ENCODE measurements at places on chromosomes 5 and 9.

DNA sequence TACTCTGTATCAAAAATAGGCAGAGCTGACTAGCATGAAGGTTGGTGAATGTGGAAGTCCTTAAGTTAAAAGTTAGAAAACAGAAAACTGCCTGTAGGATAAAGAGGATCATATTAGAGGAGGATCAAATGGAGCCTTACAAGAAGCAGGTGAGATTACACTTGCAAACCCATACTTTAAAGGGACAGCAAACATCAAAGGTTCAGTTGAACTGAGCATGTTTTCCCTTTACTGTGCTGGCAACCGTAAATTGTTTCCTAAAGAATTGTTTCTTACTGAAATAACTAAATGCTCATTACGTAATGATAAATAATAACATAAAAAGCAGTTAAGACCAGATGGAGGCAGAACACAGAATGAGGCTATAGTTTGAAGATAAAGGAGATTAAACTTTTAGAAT lies 465.3 kb upstream of the FTMT start:
- DNase-seq: no peak

GRCh38 chr9:89160806-89161205 lies 17.8 kb downstream of the SHC3 start:
- no peak for DNase-seq

DNA sequence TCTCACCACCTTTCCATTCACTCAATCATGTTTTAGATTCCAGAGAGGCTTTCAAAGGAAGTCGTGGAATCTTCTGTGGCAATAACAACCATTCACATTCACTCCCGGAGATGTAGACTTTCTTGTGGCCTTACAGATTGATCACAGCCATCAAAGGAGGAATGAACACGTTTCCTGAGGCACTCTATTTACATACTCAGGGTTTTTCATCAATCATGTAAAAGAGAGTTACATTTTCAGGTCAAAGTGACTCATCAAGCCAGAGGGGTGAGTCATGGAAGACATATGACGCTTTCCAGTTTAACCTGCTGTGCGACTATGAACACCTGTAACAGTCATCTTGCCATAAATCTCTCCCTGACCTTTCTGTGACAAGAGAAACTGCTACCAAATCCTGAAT lies 39.3 kb upstream of the RAD23B start:
- DNase-seq: peak; percentile 48

DNA sequence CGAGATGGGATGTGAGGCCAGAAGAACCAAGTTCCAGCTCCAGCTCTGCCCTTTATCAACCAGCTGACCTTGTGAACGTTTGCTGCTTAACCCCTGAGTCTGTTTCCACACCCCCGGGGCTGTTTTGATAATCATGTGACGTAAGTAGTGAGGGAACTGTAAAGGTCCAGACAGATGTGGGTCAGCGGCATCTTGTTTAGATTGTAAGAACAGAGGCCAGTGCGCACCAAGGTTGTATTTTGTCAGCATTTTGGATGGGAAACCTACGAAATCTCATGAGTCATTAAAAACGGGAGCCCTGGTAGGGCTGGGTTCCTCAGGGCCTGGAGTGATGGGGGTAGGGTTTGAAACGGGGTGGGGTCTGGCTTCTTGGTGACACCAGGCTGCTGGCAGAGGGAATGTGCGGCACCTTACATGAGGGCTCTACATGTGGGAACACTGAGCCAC lies 13.8 kb upstream of the COL15A1 start:
- DNase-seq: no peak

DNA sequence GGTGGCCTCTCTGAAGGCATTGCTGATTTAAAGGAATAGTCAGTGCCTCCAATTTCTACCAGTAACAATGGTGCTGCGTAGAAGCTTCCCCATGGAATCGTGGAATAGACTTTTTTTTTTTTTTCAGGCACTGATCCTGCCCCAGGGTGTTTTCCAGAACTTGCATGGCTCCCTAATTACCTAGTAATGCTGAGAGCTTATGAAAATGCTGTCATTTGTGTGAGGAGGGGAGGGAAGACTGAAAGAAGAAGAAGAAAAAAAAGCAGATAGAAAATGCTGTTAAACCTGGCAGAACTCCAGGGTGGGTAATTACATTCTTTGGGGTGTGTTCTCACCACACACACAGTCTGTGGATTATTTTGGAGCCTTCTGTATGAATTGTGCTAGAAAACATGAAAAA lies 4.8 kb upstream of the GRIA1 start:
- peak; percentile 42 for DNase-seq

- DNase-seq: no peak
Measured at GRCh38 chr5:149610589-149611255, 29.4 kb downstream of the ARHGEF37 start.

DNA sequence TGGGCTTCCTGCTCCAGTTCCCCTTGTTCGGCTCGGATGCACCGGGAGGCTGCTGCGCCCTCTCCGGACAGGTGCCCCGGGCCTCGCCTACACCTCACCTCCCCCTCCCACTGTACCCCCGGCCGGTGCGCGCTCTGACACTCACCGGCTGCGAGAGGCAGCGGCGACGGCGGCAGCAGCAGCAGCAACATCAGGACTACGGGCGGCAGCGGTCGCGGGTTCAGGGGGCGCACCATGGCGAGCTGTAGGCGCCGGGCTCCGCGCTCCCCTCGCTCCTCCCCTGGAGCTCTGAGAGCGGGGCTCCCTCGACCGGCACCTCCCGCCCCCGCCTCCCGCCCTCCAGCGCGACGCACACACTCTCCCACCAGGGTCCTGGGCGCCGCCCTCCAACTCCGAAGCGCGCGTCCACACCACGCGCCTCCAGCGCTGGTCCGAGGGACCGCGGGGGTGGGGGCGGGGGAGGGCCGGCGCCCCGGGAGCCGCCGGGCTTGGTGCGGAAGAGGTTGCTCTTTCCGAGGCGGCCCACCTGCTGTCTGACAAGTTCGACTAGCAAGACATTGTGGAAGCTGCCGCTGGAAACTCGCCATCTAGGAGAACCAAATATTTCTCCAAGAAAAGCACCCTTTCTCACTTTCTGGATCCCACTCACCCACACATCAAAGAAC lies at the start of gene GFRA3:
GFRA3 (minus strand) TSS at position 433 of the 665 bp plus-strand sequence; CDS start at position 236, 197 bp downstream.
- DNase-seq: no peak

DNA sequence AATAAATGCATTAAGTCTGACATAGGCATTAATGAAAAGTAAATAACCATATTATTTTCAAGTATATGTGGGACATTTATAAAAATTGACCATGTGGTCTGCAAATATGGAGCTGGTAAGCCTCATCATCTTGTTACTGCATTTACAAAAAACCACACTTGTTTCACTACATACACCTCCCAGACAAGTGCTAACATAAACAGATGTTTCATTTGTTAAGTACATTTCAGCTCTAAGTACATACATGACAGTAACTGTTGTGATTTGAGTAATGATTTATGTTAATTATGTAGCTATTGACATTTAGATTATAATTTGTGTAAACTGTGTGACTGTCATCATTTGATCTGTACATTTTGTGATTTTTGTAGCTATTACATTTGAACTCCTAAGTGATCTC lies 13.9 kb downstream of the IDNK start:
- DNase-seq: peak; percentile 4

DNA sequence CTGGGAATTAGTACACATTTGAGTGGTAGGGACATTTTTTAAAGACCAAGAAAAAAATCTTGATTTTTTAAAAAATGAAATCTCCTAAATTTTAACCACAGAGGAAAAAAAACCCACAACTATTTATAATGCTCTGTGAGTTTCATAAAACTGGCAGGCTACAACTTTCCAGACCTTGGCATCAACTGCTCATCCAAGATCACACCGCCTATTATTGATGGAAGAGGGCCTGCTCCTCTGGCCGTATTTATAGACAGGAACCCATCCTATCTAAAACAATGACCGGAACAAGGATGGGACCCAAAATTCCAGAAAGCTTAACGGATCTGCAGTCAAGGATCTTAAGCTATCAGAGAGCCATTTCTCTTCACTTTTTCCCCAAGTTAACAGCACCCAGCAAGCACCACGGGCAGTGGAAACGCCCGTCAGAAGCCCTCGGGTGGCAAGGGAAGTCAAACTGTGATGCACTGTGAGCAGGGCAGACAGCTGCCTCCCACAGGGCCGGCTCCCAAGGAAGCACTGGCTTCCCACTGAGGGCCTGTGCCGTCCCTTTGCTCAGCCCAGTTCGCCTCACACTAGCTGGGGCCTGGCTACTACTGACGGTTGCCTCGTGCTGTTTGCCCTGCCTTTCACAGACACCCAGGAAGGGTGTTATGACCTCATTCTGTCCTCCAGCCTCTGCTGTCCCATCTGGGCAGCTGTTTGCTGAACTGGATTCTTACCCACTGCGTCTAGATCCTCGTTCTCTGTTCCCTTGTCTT lies 62.8 kb downstream of the CDC14B start:
- no peak for DNase-seq

DNA sequence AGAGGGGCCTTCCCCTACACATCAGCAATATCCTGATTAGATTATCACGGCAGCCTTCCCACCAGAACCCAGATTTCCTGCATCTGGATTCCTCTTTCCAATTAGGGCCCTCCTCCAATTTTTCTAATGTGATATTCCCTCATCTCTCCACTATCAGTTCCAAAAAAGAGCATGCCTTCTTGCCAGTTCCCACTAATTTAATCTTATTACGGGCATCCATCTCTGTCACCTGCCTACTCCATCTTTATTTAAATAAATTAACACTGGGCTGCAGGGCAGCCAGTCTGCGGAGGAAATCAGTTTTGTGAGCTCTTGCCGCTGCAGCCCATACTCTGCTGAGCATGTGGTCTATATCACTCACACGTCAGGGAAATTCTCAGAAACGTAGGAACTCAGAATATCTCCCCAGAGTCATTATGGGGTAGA lies 16.6 kb upstream of the FBP2 start:
- DNase-seq: no peak

DNA sequence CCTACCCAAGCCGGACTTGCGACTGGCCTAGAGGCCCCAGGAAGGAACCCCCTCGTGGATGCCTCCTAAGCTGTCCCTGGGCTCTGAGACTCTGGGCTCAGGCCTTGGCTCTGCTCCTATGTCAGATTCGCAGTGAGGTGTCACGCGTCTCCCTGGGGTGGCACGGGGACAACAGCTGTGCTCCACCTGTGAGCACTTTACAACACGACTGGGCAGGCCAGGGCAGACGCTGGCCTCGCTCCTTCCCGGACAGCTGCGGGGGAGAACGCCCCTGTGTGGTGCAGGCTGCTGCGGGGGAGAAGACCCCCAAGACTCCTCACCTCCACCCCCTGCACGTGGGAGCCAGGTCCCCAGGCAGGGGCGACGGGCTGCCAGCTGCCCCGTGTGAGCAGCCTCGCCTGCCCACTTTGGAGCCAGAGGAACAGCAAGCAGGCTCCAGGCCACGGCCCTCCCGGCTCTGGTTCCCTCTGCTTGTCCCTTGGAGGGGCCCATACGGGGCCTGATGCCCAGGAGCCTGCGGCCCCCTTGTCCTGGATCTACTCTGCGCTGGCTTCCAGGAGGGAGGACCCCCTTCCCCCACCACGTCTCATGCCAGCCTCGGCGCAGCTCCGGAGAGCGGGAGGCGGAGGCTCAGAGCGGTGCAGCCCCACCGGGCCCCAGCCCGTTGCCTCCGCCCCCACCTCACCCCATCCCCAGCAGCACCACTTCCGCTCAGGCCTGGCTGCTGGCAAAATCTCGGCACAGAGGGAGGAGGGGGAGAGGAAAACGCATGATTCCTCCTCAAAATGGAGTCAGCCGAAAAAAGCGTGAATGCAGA lies 36.0 kb downstream of the SARDH start:
- DNase-seq: peak; percentile 79

DNA sequence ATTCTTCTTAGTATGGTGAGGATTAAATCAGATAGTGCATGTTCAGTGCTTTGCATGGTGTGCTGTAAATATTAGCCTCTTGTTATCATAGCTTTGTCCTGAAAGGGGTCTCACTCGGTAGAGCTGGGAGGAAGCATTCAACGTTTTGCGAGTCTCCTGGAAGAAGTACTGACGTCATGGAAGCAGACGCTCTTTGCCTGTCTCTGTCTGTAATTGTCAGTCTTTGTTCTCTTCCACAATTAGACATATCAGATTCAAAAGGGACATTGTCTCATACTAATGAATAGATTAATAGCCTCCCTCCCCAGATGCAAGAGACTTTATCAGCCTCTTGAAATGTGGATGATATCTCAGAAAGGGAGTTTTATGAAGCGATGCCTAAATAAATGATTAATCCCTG lies 91.8 kb upstream of the CXCL14 start:
- DNase-seq: no peak

DNA sequence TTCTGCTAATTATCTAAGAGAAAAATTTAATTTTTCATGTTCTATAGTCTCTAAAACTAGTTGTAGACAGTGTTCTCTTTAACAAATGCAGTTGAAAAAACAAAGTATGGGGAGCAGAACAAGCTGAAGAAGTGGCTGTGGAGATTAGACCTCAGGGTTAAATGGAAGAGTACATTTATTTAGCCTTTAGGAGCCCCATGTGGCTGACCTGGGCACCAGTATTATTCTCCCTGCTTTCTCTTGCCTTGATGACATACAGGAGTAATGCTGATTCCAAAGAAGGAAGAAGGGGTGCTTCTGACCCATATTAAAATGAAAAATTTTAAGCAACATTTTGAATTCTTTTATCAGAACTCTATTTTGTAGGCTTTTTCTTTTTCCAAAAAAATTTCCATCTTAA lies 312.3 kb upstream of the RIOK2 start:
- no peak for DNase-seq

GRCh38 chr9:124017929-124018729 lies 6.6 kb downstream of the LHX2 start:
- no peak for DNase-seq

GRCh38 chr5:39146831-39147540 lies 72.4 kb downstream of the FYB1 start:
- DNase-seq: no peak
